ENCODE measurements at places on chromosomes 7 and 10. TPM values are rescaled to one million over a fixed set of nuclear protein-coding genes. Genes with fewer than 3 reads are reported as not detected.

STOX1 gene
- 0.14 TPM for total RNA-seq

ASB15 gene
- not detected for total RNA-seq

GRK5 gene
- total RNA-seq = 42.1 TPM

RET gene
- total RNA-seq = 0.28 TPM

Measured in smooth muscle cell of bladder (primary cell).